CD8-positive, alpha-beta memory T cell (primary cell): ENCODE measurements at places on chromosomes 6 and 20.
A peak's percentile ranks its signal among the peaks of the same experiment; 100 is the strongest.

GRCh38 chr20:57224641-57225138 is 41.8 kb downstream of the BMP7 start:
- DNase-seq, result no peak

- DNase-seq, result peak; percentile 71
Measured at GRCh38 chr20:59495894-59496510, 108.3 kb upstream of the PHACTR3 start.

DNA sequence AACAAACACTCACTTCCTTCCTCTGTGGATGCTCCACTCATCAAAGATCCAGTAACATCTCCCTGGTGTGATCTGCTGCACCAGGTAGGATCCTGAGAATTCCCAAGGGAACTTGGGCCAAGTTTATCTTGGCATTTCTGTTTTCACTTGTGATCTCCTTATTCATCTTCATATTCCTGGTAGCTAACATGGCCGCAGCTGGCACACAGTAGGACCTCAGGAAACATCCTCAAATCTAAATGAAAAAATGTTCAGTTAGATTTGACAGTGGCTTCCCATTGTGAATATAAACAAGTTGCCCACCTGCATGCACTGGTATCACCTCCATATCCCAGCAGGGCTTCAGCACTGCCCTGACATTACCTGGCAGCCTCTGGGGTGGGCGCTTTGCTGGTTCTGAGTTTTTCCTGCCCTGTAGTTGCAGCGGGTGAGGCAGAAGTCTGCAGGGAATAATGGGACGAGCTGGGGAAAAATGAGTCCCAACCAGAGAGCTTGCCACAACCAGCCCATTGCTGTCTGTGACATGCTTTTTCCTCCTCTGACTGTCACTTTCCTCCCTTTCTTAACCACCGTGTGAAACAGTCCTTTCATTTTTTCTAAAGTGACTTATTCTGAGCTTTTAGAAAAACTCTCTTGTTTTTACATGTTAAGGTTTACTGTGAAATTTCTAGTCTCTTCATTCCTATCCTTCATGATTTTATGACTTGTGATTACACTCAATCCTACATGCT is 9.4 kb upstream of the DSTN start:
- DNase-seq, result no peak

- DNase-seq, result no peak
Measured at GRCh38 chr20:43870484-43870883, 44.2 kb upstream of the TOX2 start.

DNA sequence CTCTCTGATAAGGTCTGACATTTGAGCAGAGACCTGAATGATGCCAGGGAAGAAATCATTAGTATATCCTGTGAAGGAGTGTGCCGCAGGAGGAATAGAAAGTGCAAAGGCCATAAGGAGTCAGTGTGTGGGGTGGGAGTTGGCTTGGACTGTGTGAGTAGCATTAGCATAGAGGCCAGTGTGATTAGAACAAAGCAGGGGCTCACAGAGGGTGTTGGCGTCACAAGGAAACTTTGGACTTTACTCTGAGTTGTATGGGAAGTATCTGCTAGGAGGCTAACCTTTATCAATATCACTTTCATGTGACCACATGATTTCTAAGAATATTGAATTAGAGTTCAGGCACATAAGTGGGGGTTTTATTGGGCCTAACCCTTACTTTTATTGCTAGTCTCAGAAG is 12.1 kb downstream of the TMEM200A start:
- no peak for DNase-seq

DNA sequence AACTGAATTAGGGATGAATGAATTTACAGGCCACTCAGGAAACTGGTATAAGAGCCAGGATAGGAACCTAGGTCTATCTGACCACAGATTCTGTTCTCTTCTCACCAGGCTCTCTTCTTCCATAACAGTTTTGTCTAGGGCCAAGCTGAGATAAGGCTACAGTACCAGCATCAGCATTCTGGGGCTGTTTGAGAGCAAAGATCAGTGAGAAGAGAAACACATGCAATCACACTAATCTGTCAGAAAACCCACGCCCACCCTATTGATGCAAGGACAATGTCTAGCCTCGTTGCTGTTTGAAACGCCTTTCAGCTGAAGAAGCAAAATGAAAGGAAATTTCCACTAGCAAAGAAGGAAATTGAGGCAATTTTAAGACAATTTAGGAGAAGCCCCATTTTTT is 137.7 kb downstream of the LCA5 start:
- DNase-seq, result no peak

- no peak for DNase-seq
Measured at GRCh38 chr6:141260627-141261015, 872.1 kb upstream of the GJE1 start.

GRCh38 chr6:111653434-111653833 is 47.8 kb upstream of the TRAF3IP2 start:
- no peak for DNase-seq

- no peak for DNase-seq
Measured at GRCh38 chr20:19501476-19502115, 256.5 kb upstream of the RIN2 start.

DNA sequence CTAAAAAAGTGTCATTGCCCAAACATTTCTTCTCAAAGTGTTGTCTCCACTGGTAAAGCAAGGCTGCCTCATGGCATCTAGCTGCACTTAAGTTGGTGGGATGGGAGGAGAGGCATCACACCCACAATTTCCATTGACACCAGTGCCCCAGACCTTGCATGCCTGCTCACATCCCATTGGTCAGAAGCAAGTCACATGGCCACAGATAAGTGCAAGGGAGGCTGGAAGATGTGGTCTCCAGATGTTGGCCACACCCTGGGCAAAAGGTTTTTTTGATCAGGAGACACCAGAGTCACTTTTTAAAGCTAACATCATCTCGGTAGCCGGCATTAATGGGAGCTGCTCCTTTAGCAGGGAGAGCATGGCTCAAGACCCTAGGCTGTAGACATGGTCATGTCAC is 157.1 kb upstream of the CST7 start:
- DNase-seq, result no peak

DNA sequence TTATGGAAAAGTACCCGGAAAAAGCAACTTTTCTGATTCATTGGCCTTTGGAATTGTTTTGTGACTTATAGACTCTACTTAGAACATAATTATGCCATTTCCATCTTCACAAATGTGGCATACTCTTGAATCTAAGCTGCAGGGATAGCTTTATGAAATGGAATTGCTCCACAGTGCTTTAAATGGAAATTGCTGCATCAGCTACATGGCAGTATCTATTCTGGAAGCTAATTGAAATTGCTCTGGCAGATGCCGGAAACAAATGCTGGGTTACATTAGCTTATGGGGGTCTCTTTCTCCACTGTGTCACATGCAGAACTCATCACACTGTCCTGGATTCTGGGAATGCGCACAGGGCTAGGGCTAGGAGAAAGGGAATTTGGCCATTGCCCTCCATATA is 108.9 kb downstream of the SAMD5 start:
- DNase-seq, result no peak
